Renal cortex interstitium (tissue), 15 donors: ENCODE measurements at places on chromosomes 1 and 21.

- peak; percentile 55 for DNase-seq
These were observed 3.6 kb upstream of the INAVA start for GRCh38 chr1:200890818-200891773.

- no peak for DNase-seq
These were observed 104.7 kb downstream of the CAMTA1 start for GRCh38 chr1:6889875-6890480.

GRCh38 chr1:53438427-53439336 lies 20.5 kb upstream of the DMRTB1 start:
- DNase-seq, result no peak

- DNase-seq, result no peak
These were observed 20.8 kb downstream of the ACADM start for GRCh38 chr1:75745276-75745675.

GRCh38 chr1:206895837-206896242 lies 1.4 kb upstream of the IL24 start:
- no peak for DNase-seq

DNA sequence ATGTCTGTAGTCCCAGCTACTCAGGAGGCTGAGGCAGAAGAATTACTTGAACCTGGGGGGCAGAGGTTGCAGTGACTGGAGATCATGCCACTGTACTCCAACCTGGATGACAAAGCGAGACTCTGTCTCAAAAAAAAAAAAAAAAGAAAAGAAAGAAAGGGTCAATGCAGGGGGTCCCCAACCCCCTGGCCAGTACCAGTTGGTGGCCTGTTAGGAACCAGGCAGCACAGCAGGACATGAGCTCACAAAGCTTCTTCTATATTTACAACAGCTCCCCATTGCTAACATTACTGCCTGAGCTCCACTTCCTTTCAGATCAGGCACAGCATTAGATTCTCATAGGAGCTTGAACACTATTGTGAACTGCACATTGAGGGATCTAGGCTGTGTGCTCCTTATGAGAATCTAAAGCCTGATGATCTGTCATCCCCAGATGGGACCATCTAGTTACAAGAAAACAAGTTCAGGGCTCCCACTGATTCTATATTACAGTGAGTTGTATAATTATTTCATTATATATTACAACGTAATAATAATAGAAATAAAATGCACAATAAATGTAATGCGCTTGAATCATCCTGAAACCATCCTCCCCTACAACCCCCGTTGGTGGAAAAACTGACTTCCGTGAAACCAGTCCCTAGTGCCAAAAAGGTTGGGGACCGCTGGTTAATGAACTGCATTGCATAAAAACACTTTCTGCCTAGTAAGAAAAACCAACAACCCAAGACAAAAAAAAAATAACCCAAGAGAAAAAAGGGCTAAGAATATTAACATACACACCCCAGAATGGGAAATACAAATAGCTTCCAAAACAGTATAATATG lies 2.8 kb downstream of the ZBTB8OS start:
- no peak for DNase-seq

DNA sequence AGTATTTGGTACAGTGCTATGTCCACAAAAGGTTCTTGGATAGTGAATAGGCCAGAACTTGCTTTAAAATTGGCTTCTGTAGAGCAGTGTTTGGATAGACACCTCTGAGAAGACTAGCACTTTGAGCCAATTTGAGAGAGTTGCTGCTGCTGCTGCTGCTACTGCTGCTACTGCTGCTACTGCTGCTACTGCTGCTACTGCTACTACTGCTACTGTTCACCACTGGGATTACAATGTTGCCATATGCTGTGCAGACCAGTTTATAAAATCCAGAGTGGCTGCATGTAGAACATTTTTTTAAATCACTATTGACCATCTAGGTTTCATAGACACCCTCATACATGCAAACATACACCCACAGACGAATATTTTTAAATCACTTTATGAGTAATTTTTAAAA lies 15.3 kb downstream of the GORAB start:
- no peak for DNase-seq
